ENCODE measurements at places on chromosomes 2 and 18.

- no peak for DNase-seq
These were observed 898.7 kb downstream of the BCL11A start for GRCh38 chr2:59654710-59655109.

DNA sequence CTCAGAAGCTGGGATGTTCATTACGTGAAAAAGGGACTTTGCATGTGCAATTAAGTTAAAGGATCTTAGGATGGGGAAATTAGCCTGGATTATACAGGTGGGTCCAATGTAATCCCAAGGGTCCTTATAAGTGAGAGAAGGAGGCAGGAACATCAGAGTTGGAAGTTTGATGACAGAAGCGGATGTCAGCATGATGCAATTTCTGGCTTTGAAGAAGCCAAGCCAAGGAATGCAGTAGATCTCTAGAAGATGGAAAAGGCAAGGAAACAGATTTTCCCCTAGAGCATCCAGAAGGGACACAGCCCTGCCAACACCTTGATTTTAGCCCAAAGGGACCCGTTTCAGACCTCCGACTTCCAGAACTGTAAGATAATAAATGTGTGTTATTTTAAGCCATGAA, 136.4 kb downstream of the LNPK start:
- DNase-seq, result no peak

DNA sequence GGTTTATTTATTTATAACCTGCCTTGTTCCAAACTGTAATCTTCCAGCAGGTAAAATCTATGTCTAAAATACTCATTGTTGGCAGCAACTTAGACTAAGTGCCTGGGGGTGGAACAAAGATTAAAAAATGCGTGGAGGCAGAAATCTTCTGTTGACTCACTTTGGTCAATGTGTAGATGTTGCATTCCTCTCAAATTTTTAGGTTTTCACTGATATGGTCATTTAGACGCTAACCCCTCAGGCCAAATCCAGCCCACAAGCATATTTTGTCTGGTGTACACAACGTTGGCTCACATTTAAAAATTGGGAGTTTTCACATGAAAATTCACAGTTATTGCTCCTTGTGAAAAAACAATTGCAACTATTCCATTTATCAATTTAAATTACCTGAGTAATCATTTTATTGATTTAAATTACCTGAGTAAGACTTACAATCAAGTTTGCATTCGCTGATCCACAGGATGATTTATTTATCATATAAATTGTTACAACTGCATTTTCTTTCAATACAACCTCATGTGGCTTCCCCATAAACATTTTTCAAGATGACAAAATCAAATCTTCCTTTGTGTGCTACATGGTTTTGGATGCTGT, 564.2 kb downstream of the TSN start:
- no peak for DNase-seq

DNA sequence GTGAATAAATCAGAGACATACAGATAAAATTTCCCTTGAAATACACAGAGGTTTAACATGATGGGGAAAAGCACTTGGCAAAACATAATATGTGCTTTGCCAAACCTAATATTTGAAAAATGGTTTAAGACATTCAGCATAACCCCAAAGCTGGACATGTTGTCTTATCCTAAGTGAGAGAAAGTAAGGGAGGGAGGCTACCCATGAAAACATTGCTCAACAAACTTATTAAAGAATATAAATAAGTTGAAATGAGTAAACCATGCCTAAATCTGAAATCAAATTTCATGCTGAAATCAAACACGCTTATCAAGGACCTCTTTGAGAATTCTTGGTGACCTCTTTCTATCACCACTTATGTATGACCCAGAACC, 81.2 kb downstream of the ARHGAP15 start:
- DNase-seq, result no peak

DNA sequence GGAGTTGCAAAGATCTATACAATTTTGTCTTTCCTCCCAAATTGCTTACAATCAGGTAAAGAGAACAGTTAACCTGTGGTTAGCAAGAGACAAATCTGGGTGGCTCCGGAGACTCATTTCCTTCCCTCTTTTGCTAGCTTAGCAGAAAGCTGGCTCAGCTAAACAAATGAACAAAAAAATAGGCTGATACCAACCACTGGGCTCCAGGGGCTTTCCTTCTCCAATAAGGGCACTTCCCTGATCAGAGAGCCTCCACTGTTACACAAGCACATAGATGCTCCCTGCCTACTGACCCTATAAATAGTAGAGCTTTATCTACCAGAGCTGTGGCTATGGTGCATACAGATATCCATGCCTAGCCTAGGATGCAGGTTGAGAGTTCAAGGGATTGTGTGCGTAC, 90.1 kb upstream of the ARL5A start:
- no peak for DNase-seq

- DNase-seq, result no peak
These were observed 44.1 kb downstream of the TTC21B start for GRCh38 chr2:165909466-165909865.

Measured in A549 (cell line).